ENCODE measurements at places on chromosomes 12 and 14.

DNA sequence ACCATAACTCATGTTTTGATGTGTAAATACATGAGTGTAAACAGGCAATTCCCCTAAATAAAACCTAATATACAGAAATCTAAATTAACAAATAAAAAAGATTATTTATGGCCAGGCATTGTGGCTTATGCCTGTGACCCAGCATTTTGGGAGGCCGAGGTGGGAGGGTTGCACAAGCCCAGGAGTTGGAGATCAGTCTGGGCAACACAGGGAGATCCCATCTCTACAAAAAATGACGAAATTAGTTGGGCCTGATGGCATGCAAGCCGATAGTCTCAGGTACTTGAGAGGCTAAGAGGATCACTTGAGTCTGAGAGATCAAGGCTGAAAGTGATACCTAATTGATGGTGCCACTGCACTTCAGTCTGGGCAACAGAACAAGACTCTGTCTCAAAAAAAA lies 48.7 kb downstream of the BCAT1 start:
- no peak for DNase-seq

- DNase-seq = no peak
Observed at GRCh38 chr14:85252011-85252410, 277.9 kb upstream of the FLRT2 start.

GRCh38 chr12:97316321-97316720 lies 146.3 kb upstream of the RMST start:
- DNase-seq = no peak

GRCh38 chr12:42143452-42144157 lies 1.1 kb downstream of the GXYLT1 start:
- no peak for DNase-seq

GRCh38 chr14:105014032-105014431 lies 6.9 kb downstream of the CDCA4 start:
- DNase-seq = no peak

DNA sequence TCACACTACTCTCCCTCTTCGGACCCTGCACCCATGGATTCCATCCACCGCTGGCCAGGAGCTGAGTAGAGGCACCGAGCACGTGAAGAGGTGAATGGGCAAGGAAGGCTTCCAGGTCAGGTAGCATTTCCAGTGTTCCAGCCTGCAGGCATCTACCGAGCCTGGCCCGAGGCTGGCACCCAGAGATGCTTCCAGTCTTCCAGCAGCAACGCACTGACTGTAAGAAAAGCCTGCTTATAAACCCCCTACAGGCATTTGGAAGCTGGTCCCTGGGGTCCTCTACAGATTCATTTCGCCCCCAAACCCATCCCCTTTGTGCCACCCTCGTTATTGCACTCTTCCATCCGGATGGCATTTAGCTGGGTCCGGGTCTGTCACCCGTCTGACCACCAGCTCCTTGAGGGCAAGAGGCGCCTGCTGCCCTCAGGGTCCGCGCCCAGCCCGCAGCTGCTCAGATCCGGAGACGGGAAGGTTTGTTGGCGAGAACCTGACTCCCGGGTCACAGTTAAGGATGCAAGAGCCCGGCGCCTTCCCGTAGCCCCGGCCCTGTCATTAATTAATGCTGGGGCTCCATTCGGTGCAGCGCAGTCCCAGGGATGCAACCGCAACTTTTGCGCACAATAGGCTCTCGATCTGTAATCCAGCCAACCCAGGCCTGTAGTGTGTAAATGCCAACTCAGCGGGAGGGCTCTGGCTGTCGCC lies 614 bp upstream of the MARK3 start:
- no peak for DNase-seq

DNA sequence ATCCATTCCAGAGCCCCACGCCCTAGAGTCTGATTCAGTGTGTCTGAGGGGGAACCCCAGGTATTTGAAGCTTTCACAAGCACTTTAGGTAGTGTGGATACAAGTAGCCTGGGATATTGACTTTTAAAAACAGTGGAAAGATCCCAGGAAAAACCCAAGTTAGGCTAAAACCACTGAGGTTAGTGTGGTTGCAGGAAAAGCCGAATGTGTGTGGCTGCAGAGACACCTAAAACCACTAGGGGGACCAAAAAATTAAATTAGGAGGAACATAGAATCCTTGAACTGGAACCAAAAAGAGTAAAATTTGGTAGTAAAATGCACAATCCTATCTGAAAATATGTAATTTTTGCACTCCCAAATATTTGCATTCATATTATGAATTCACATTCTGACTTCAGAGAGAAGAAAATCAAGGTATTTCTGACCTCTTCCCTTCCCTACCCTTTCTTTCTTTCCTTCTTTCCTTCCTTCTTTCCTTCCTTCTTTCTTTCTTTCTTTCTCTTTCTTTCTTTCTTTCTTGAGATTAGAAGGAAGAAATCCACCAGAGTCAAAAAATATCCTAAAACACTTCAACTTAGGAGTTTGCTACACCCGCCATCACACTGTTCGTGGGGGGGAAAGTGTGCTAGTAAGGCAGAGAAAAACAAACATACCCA lies 37.8 kb downstream of the SLCO1A2 start:
- DNase-seq = no peak

DNA sequence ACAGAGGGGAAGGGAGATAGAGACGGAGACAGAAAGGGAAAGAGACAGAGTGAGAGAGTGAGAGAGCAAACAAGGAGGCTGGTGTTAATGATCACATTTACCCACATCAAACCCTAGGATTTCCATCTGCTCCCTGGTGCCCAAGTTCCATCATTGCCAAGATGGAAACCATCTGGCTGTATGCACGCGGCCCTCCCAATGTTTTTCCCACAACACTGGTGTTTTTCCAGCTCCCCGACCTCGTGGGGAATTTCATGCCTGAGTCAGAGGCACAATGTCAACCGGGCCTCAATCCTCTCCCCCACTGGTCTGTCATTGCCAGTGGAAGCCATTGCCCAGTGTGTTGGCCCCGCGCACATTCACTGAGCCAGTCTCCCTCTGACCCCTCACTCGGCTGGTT lies 19.9 kb upstream of the BDKRB2 start:
- no peak for DNase-seq

DNA sequence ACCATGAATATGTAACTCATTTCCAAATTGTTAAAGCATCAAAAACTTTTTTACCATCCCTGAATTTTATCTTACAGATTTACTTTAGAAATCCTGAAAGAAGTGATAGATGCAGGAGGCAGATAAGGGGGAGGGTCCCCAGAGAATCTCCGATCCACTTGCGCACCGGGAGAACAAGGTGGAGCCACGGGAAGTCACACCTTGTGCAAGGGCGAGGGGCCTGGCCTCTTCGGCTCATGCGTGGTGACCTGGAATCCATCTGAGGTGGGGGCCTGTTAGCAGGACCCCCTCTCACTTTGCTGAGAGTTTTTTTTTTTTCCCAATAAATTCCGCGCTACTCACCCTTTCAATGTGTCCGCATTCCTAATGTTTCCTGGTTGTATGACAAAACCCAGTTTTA lies 80.2 kb upstream of the CDKN3 start:
- DNase-seq = no peak

- DNase-seq = no peak
Observed at GRCh38 chr14:101215266-101215665, 311.7 kb upstream of the RTL1 start.

DNA sequence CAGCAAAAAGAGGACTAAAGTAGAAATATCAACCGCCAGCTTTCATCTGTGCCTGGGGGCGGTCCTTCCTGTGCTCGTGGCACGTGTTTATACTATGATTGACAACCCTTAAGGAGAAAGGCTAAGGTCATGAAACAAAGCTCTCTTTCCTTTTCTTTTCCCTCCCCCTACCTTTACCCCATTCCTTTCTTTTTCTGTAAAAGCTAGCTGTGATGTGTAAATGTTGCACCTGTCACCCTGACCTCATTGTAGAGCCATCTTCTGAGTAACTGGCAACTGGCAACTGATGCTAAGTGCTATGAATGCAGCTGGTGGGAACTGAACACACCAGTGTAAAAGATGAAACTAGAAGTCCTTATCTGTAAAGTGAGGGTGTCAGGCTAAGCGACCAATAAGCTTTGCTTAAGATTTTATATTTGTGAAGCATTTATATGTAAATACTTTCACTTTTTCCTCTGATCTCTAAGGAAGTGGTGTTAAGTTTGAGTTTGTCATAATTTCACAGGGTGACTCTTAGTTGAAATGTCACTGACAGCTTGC lies 102.8 kb upstream of the BCAT1 start:
- DNase-seq = no peak

- no peak for DNase-seq
Observed at GRCh38 chr12:54452628-54453027, 20.8 kb downstream of the GTSF1 start.

- DNase-seq = no peak
Observed at GRCh38 chr14:30875788-30876053, 1.4 kb downstream of the COCH start.

Data from testis (tissue), 5 donors.